Activated CD8-positive, alpha-beta memory T cell treated with anti-CD3 and anti-CD28 coated beads, Interleukin-2, amount 10 ng/mL, durations not matched to agents 7 days and 5 days (primary cell): ENCODE measurements at places on chromosomes 5 and 9.
A peak's percentile ranks its signal among the peaks of the same experiment; 100 is the strongest.

DNA sequence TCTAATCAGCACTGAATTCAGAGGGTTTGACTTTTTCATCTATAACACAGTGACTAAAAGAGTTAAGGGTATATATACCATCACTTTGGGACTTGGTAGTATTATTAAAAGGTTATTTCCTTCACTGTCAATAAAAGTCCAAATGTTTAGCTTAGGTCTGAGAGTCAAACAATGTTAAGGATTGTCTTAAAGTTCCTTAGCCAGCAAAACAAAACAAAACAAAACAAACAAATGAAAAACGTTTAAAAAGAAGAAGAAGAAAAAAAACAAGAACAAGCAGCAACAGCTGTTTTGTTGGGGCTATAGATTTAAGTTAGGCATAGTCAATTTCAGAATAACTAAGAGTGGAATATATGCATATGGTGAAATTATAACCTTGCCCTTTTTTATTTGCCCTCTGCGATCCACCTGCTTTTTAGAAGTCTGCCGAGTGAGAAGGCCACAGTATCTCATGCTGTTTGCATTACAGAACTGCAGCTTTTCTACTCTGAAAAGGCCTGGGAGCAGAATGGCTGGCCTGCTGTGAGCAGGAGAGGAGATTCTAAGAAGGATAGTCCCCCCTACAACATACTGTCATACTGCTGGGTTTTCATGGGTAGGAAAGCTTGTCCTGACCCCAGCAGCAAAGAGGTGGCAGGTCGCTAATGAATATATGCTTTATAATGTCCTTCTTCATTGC lies 141.7 kb downstream of the NTRK2 start:
- DNase-seq: no peak

DNA sequence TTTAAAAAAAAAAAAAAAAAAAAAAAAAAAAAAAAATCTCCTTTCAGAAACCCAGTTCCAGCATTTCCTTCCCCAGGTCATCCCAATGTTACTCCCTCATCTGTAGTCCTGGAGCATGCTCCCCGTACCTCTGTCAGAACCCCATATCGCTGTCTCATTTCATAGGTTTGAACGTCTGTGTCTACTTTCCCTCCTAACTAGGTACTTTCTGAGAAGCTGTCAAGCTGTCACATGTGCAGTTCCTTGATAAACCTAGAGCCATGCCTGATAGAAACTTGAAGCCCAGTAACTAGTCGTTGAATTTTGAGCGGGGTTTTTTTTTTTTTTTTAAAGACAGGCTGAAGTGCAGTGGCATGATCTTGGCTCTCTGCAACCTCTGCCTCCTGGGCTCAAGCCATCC lies 15.6 kb downstream of the EXOSC3 start:
- DNase-seq: no peak

GRCh38 chr9:117156771-117157535 lies 257.9 kb downstream of the ASTN2 start:
- DNase-seq: no peak

- peak; percentile 85 for DNase-seq
Measured at GRCh38 chr9:6680797-6681146, 35.2 kb upstream of the GLDC start.

GRCh38 chr5:102998224-102998623 lies 121.7 kb downstream of the GIN1 start:
- DNase-seq: no peak

- DNase-seq: no peak
Measured at GRCh38 chr9:130137081-130137640, 35.0 kb upstream of the NCS1 start.

GRCh38 chr9:8332331-8332650 lies 532.7 kb upstream of the DMAC1 start:
- DNase-seq: no peak

DNA sequence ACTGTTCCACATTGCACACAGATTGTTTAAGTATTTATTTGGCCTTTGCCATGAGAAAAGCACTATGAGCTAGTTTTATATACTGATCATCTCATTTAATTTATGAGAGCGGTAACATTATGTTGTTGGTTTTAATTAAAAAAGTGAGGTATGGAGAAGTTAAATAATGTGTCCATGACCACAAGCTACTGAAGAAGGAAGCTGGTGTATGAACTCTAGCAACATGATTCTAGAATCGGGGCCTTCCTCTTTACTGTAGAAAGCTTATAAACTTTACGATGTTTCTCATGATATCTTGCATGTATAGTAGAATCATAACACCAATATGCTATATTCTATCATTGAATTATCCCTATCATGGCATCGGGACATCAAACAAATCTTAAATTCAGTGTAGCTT lies 52.9 kb upstream of the CDH18 start:
- no peak for DNase-seq

DNA sequence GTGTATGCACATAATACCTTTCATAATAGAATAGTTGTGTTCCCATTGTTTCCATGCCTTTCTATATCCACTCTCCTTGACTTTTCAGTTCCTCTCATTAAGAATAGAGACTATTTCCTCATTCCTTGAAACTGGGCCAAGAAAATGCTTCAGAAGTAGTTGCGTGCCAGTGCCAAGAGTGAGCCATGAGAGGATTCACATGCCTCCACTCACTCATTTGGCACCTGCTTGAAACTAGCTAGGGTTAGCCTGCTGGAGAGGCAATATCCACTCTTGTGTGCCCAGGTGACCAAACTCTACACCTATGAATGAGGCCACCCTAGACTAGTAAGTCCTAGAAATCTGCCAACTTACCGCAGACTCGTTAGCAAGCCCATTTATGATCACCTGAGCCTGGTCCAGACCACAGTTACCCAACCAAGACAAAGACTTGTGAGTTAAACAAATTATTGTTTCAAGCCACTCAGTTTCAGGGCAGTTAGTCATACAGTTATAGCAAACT lies 276.3 kb downstream of the EPB41L4A start:
- DNase-seq: no peak

GRCh38 chr9:100700689-100701318 lies 122.9 kb downstream of the CAVIN4 start:
- no peak for DNase-seq
